ENCODE measurements at places on chromosomes 16 and 17.

- no peak for DNase-seq
These were observed 7.4 kb downstream of the CACNG4 start for GRCh38 chr17:66971730-66972441.

DNA sequence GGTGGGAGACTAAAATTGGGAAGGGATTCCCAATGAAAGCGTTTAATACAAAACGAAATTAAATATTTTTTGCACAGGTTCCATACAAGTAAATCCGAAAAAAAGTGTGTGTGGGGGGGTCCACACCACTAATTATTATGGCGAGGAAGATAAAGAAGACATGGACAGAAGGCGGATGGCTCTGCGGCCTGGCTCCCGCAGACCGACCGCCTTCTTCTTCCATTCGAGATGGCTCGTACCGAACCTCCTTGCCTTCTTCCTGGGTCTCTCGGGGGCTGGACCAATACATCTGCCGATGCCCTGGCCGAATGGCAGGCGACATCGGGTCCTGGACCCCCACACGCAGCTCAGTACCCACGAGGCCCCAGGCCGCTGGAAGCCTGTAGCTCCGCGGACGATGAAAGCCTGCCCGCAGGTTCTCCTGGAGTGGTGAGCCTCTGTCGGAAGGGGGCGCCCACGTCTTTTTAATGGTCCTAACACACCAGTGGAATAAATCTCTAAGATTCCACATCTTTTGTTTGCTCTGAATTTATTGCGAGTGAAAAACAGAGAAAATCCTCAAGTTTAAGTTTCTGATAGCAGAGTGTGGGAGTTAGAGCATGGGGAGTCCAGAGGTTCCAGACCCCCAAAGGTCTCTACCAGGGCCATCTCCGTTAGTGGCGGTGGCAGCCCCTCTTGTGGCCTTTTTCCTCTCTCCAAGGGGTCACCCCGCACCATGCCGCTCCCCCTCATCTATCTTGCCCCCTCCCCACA, 1.4 kb downstream of the PRAC2 start:
- DNase-seq = peak; percentile 97

DNA sequence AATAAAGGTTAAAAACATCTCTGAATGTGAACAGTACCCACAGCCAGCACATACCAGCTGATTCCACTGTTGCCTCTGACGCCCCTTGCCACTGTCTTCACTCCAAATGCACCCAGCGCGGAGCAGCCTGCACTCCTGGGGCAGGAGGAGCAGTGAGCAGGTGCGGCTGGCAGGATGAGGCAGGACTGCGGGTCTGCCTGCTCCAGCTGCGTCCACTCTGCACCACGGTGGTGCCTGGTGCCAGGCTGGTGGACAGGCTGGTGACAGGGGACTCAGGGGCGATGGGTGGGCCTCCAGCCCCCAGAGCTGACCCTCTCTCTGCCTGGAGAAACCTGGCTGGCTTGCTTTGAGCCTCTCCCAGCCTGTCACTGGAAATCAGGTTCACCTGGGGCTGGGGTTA, 9.4 kb downstream of the RAB40B start:
- DNase-seq = no peak

DNA sequence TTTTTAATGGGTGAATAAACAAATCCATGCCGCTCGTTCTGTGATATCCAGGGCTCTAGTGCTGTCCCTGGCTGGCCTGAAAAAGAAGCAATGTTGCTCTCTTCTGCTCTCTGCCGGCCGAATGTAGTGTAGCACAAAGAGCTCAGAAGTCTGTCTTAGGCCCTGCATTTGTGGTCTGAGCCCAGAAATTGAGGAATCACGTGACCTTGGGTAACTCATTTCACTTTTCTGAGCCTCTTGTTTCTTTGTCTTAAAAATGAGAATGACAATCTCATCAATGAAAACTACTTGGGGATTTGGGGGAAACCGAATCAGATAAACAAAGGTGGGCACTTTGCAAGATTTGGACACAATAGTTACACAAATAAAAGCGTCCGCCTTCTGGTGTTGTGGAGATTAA, 381.6 kb upstream of the ASIC2 start:
- peak; percentile 96 for DNase-seq

DNA sequence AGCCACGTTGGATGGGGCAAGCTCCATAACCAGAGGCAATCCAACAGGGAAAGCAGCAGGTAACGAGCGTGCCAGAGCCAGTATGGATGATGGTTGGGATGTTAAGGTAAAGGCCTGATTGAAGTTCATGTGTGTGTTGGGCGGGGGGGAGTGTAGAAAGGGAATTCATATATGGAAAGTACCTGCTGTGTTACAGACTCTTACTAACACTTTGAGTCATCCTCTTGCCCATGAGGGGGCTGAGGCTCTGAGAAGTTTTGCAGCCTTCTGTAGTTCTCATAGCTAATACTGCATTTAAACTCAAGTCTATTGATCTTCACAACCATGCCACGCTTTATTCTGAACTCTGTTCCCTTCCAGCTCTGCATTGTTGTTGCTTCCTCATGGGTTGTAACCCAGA, 28.5 kb downstream of the SYCE1L start:
- no peak for DNase-seq

GRCh38 chr17:83080579-83080857, 1.1 kb downstream of the METRNL start:
- DNase-seq = no peak
